Uterus (tissue), 4 donors: ENCODE measurements at places on chromosomes 2 and 18. TPM values are rescaled to one million over a fixed set of nuclear protein-coding genes. Genes with fewer than 3 reads are reported as not detected.

Gene SOX11
- total RNA-seq: not detected

Gene HOXD9
- 22.1 TPM for total RNA-seq

DNA sequence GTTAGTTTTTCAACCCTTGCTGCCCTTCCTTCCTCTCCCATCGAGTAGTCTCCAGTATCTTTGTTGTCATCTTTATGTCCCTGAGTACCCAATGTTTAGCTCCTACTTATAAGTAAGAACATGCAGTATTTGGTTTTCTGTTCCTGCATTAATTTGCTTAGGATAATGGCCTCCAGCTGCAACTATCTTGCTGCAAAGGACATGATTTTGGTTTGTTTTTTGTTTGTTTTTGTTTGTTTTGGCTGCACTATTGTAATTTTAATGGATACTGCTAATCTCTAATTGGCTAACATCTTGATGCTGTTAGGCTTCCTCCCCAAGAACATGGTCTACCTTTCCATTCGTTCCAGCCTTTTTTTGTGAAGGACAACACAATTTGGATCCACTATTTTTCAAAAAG is 31.2 kb upstream of the HNRNPLL start:
- no peak for DNase-seq

- no peak for DNase-seq
Observed at GRCh38 chr2:126664234-126664633, 8.3 kb downstream of the GYPC start.
